Stimulated activated CD4-positive, alpha-beta T cell treated with anti-CD3 and anti-CD28 coated beads, Interleukin-15, amount 100 ng/mL, for 24 hours (primary cell): ENCODE measurements at places on chromosomes 4 and X.

GRCh38 chr4:1309261-1310010 lies 19.7 kb downstream of the MAEA start:
- peak; percentile 75 for DNase-seq

DNA sequence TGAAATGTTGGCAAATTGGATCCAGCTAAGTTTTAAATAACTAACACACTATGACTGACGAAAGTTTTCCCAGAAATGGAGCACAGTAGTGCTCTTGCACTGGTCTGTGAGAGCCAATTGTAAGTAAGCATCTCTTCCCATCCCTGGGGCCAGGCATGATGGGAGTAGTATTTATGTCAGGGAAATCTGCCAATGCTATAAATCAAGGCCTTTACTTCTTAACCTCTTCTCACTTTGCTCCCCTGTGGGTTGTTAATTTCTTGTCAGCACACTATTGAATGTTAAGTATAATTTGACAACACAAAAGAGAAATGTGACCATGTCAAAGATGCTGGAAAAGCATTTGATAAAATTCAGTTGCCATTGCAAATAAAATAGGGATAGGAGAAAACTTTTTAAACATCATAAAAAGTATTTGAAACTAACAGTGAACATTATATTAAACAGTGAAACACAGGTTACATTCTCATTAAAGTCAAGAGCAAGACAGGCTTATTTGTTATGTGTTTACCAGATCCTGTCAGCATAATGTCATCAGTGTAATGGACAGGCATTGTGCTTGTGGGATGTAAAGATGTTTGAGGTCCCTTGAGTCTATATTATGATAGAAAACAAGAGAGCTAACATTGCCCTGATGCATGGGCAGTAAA lies 5.0 kb downstream of the F8A1 start:
- no peak for DNase-seq

- no peak for DNase-seq
Measured at GRCh38 chr4:146049802-146050201, 111.2 kb upstream of the ZNF827 start.

DNA sequence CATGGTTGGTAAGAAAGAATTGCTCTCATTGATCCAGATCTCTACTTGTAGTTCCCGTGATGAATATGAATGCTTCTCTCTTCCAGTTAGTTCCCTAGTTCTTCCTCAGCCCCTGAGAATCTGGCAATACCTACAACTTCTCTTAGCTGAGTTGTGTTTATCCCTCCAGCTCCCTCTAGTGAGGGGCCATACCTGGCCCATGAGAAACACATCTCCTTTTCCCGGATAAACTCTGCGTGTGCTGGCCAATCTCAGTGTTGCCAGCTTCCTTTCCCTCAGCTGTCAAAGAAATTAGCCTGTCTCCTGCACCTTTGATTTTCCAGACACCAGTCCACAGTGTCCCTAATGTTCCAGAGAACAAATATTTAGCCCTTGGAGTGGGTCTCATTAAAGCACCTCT lies 5.7 kb downstream of the CBLL2 start:
- no peak for DNase-seq

- DNase-seq: no peak
Measured at GRCh38 chr4:55808186-55808585, 11.4 kb upstream of the EXOC1L start.

DNA sequence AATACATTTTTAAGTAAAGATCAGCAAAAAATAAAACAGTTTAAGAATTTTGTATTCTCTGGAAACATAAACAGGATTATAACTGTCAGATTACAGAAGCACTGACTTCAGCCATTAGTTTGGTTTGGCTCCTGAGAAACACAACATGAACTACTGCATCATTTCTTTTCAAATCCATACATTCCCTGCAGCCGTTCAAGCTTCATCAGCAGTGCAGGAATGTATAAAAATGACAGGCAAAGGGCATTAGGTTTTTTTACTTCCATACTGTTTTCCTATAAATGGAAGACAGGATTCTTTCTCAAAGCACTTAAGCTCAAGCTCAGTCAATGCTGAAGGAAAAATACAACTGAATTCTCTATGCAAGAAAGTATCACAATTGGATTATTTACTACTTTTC lies 4.2 kb upstream of the MAB21L2 start:
- no peak for DNase-seq

GRCh38 chrX:105265093-105265492 lies 44.6 kb upstream of the TEX13A start:
- no peak for DNase-seq

- DNase-seq: no peak
Measured at GRCh38 chrX:44392767-44393166, 49.3 kb upstream of the EFHC2 start.

GRCh38 chr4:2888886-2889285 lies 45.2 kb downstream of the ADD1 start:
- no peak for DNase-seq

DNA sequence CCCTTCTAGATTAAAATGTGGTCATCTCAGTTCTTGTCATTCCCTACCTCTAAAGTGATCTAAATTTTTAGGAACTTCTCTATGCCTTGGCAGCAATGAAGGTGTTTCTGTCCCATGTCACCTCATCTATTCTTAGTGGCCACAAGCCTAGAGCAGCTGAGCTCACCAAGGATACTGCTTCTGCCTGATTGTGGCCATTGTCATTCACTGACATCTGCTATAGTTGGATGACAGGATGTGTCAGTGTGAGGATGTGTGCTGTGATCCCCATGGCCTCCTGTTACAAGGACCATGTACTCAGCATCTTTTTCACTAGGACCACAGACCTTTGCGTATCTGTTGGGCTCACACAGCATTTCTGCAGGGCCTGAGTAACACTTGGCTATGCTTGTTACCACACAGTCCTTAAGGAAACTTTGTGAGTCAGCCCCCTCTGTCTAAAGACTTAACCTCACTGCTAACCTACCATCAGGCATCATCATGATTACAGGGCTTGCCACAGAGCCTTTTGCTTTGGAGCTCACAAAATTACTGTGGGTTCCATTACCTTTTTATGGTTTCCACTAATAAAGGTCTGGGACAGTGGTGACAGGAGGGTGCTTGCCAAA lies 421.0 kb downstream of the ADAM29 start:
- DNase-seq: no peak

GRCh38 chrX:113833096-113834055 lies 750.5 kb upstream of the HTR2C start:
- no peak for DNase-seq

GRCh38 chrX:143081231-143081630 lies 55.5 kb downstream of the SPANXN4 start:
- DNase-seq: no peak

DNA sequence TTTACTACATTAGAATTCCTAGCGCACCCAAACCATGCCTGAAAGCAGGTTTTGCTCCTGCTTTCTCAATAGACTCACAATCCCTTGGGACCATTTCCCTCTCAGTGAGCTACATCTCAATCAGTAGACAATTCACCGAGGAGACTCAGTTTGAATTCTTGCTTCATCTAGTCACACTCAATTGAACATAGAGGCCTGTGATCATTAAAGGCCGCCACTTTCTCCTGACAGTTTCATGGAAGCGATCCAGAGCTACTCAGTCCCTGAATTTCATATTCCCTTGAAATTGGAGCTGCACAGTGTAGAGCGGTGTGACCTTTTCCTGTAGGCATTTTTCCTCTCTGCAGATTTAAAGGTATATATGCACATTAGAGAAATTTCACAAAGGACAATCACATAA lies 193.9 kb upstream of the SPOCK3 start:
- DNase-seq: no peak

DNA sequence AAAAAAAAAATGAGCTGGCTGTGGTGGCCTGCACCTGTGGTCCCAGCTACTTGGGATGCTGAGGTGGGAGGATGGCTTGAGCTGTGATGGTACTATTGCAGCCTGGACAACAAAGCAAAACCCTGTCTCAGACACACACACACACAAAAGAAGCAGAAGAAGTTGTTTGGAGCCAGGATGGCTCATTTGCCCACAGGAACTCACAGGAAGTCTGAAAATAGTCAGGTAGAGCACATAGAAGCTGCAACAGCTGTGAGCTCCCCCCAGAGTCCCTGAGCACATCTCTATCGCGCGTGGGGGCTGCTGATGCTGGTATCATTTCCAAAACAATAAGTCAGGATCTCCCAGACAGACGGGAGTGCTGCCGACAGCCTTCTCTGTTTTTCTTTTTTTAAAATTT lies 13.4 kb upstream of the DHRSX start:
- DNase-seq: no peak

DNA sequence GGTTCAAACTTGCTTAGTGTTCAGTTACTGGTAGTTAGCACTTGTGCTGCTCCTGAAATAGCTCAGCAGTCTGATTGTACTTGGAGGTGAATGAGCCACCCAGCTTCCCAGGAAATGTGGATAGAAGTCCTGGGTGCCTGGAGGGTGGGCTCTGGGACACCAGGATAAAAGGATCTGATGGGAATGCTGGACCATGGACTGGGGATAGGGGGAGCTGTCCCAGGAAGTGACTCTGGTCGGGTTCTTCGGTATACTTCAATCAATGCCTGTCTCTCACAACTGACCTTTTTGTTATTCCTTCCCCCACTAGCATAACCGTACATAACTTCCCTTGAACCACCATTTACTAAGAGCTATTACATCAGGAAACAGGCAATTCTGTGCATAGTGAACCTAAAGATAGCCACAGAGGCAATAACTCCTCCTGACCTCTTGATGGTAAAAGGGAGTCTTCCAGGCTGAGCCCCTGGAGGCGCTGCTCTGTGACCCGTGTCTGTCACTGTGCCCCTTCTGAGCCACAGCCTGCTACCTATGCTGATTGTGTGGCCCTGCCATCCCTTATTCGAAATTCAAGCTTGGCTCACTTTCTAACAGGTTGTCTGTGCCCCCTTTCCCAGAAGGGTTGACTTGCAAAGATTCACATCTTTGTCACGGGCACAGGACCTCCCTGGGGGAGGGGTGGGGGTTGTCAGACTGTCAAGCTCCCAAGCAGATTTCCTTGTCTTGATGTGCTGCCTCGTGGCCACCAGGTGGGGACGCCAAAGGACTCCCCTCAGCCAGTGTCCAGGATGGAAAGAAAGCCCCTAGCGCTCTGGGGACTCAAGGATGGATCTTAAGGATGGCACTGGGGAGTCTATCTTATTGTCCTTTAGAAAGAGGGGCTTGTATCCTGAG lies 24.5 kb upstream of the WDR1 start:
- DNase-seq: no peak

GRCh38 chr4:67702166-67702565 lies 1.2 kb upstream of the UBA6 start:
- no peak for DNase-seq

DNA sequence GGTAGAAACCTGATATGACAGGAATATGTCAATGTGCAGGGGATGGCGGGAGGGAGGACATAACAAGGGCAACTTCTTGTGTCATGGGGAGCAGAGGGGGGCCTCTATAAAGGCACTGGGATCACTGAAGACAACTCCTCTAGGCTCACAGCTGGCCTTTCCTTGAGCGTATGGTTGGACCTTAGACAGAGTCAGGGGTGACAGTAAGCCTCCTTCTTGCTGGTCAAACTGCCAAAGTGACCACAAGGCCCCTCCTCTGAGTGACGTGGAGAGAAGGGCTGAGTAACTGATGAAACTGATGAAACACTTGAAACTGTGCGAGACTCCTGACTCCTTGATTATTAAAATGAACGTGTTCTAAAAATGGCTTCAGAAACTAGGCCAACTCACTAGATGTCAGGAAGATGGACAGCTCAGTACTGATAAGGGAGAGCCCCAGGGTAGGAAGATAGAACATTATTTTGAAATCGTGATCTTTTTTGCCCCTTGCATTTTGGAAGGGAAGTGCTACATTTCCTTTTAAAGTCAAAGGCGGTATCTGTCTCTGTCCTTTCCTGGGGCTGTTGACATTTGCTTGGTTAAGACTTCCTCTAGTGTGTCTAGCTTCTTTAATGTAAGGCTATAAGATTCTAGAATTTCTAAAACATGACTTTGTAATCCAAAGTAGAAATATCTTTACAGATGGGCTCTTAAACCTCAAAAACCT lies 1.6 kb downstream of the RAB33A start:
- DNase-seq: peak; percentile 59
